B cell (primary cell): ENCODE measurements at places on chromosomes 11 and 22. TPM values are rescaled to one million over a fixed set of nuclear protein-coding genes. Genes with fewer than 3 reads are reported as not detected.

- peaks cover 26% of the 10 kb centered on the region for H3K4me1 ChIP-seq
- peak overlapping the region; percentile 49 for H3K4me3 ChIP-seq
- no peak for DNase-seq
- H3K27me3 ChIP-seq, result peaks cover 8% of the 10 kb centered on the region
- H3K27ac ChIP-seq, result no peak overlapping the region
Measured at GRCh38 chr11:118610225-118610772, 2.9 kb downstream of the PHLDB1 start.

GRCh38 chr22:41772198-41772597 lies 28.3 kb upstream of the CCDC134 start:
- no peaks in the 10 kb centered on the region for H3K4me1 ChIP-seq
- DNase-seq, result no peak
- no peak overlapping the region for H3K27ac ChIP-seq
- H3K27me3 ChIP-seq, result no peaks in the 10 kb centered on the region

GRCh38 chr22:37677493-37677974 lies 2.1 kb downstream of the LGALS1 start:
- no peaks in the 10 kb centered on the region for H3K27me3 ChIP-seq
- H3K4me1 ChIP-seq, result peaks cover 28% of the 10 kb centered on the region
- peak overlapping the region; percentile 98 for H3K27ac ChIP-seq
- no peaks in the 10 kb centered on the region for H3K36me3 ChIP-seq

DNA sequence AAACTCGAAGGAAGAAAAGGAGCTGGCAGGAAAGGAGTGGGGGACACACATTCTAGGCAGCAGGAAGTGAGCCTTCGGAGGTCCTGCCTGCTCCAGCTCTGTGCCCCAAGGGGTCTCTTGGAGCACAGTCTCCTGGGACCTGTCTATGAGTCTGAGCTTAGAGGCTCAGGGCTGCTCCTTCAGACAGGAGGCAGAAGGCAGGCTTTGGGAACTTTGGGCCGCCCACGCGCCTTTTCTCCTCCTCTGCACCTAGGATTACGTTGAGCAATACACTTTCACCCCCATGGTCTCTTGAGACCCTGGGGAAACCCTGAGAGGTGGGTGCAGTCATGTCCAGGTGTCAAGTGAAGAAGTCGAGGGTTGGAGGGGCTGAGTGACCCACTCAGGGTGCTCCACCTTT lies 965 bp downstream of the TCN2 start:
- H3K27ac ChIP-seq, result no peak overlapping the region
- H3K36me3 ChIP-seq, result no peaks in the 10 kb centered on the region
- peaks cover 42% of the 10 kb centered on the region for H3K4me1 ChIP-seq
- H3K27me3 ChIP-seq, result no peaks in the 10 kb centered on the region
- H3K4me3 ChIP-seq, result no peak overlapping the region
- DNase-seq, result no peak

DNA sequence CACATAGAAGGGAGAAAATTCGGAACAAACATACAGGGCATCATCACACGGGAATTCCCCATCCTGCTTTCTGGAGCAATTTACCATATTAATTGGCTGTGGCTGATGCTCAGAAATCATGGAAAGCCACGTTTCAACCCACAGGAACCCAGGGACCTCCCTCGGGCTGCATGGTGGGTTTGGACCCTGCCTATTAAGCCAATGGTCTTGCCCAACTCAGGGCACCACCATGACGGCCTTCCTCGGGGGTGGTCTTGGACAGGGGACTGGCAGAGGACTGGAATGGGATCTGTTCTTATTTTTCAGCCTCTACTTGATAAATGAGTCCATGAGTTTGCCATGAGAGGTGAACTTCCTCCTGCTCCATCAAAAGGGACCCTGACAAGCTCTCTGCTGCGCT lies 374.0 kb downstream of the SHANK2 start:
- DNase-seq, result no peak
- no peaks in the 10 kb centered on the region for H3K4me1 ChIP-seq

Gene DEUP1
- not detected in 2 replicates for polyA plus RNA-seq

Gene CARD18
- polyA plus RNA-seq, result not detected in 2 replicates

Gene TAF6L
- polyA plus RNA-seq, result 28.2 and 75.1 TPM in 2 replicates

Gene HTR3A
- 5.6 and 8.1 TPM in 2 replicates for polyA plus RNA-seq
